ENCODE measurements at places on chromosomes 7 and 10.

GRCh38 chr10:56028298-56029132, 332.5 kb downstream of the ZWINT start:
- DNase-seq = no peak

DNA sequence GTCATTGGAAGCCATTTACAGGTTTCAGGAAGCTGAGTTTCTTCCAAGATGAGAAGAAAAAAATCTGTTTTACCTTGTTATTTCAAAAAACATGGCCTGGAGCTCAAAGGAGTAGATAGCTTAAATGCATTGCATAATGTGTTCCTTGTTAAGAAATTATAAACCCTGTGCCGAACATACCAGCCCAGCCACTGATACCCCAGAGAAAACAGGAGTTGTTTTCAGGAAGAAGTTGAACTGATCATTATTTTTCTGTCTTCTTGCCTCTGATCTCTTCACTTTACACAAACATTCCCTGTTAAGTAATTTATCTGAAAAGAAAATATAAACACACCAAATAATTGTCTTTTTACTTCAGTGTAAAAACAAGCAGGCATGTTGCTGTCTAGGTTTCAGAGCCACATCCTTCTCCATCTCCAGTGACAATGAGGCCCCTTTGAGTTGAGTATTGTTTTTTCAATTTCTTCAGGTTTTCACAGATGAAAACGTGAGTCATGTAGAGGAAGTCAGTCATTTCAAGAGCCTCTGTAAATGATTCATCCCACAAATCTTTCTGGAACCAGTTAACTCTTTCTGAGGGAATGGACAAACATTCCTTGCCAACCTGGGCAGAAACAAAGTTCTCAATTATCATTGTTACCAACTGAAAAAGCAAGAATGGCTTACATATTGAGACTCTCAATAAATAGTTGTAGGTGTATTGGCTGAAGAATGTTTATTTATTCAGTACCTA, 244.2 kb downstream of the IPMK start:
- peak; percentile 90 for DNase-seq

DNA sequence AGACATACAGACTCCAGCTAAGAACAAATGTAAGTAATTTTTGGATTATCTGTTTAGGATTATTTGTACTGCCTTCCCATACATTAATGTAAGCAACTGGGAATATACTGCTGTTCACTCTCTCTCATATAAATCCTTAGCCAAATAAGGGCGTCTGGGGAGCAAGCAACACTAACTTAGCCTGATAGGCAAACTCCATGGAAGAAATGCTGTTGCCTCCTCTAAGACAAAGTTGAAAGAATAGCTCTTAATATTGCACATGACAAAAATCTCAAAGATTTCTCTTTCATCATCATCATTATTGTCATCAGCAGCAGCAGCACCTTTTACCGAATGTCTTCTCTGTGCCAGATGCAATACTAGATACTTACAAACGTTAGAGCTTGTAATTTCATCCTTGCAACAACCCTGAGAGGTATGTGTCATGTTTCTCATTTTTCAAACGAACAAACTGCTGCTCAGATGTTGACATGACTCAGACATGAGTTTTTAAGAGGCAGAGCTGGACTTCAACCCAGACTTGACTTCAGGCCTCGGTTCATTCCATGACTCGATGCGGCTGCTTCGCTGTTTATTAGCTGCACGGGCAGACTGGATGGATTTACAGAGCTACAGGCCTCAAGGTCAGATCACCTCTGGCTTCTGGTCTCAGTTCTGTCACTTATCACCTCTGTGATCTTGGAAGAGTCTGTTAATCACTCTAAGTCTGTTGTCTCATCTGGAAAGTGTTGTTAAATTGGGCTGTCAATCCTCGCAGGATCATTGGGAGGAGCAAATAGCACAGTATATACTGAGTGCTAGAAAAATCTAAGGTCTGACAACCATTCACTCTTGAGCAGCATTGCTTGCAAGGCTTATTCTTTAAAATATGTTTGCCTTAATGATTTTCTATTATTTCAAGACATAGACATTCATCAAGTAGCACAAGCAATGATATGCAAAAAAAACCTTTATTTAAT, 126.3 kb upstream of the CELF2 start:
- peak; percentile 56 for DNase-seq

DNA sequence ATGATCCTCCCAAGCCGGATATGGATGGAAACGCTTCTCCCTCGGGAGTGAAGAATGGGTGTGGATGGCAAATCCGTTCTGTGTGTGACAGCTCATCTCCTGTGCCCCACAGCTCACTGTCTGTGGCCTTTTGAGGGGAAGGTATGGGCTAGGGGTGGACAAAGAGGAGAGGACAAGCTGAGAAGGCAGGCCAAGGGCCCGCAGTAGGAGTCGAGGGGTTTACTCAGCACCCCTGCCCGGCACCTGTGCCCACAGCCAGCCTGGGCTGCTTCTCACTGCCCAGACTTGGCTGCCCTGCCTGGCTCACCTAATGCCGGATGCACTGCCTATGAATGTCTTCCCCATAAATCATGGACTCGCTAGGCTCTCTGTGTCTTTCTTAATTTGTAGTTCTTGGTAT, 503.8 kb downstream of the TCERG1L start:
- no peak for DNase-seq

DNA sequence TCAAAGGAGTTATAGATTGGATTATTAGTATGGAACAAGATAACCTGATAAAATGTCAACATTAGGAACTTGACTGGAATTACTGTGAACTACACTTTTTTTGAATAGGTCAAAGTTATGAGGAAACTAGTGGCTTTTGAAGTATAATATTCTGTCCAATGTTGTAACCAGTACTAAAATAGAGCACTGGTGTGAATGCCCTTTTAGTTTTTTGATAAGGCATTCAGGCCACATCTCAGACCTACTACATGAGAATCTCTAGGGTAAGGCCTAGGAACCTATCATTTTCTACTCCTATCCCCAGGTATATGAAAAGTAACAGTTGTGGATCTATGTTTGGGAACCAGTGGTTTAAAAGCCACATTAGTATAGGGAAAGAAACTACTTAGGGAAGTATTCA, 16.4 kb downstream of the KMT2E start:
- DNase-seq = no peak

- peak; percentile 25 for DNase-seq
Measured at GRCh38 chr7:15753887-15754579, 67.5 kb upstream of the MEOX2 start.

- DNase-seq = no peak
Measured at GRCh38 chr10:128421371-128422160, 295.3 kb upstream of the MKI67 start.

GRCh38 chr10:2927958-2928840, 139.1 kb upstream of the PFKP start:
- peak; percentile 52 for DNase-seq

DNA sequence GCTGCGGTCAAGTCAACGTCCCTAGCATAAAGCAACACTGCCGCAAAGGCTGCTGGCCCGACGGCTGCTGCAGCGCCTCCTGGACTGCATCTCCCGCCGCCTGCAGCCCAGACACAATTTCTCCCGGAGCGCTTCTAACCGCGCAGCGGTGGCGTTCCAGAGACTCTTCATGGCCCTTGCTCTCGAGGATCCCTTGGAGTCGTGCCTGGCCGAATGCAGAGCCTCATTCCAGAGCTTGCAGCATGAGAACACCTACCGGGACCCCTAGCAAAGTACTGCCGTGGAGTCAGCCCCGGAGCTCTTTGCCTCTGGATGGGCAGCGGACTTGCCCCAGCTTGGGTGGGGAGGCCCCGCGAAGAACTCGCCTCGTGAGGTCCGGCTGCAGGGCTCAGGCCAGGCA, 79.7 kb upstream of the ZNF32 start:
- DNase-seq = no peak

DNA sequence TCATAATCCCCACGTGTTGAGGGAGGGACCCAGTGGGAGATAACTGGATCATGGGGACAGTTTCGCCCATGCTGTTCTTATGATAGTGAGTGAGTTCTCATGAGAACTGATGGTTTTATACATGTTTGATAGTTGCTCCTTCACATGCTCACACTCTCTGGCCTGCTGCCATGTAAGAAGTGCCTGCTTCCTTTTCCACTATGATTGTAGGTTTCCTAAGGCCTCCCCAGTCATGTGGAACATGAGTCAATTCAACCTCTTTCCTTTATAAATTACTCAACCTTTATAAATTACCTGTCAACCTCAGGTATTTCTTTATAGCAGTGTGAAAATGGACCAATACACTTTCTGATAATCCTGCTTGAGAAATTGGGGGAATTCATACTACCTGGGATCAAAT, 80.2 kb downstream of the ZNF37A start:
- DNase-seq = no peak

DNA sequence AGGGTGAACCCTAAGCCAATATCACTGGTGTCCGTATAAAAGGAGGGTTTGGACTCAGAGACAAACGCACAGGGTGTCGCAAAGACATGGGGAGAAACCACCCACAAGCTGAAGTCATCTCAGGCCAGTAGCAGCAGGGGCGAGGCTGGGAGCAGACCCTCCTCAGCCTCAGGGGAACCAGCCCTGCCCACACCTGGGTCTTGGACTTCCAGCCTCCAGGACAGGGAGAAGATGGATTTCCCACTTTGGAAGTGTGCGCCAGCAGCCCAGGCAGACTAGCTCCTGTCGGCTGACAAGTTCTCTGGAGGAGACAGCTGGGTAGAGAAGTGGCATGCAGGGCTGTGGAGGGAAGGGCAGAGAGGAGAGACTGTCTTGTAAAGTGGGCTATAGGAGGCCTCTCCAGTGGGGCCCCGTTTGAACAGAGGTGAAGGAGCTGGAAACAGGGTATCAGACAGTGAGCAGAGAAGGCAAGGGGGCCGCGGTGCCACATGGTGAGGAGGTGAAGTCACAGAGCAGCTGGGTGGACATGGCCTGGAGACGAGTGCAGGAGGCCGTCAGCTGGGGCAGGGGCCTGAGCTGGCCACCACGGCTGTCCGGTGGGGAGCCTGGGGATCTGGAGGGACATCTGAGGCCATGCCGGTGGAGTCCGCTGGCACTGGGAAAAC, 475.6 kb downstream of the PTPRN2 start:
- DNase-seq = no peak

DNA sequence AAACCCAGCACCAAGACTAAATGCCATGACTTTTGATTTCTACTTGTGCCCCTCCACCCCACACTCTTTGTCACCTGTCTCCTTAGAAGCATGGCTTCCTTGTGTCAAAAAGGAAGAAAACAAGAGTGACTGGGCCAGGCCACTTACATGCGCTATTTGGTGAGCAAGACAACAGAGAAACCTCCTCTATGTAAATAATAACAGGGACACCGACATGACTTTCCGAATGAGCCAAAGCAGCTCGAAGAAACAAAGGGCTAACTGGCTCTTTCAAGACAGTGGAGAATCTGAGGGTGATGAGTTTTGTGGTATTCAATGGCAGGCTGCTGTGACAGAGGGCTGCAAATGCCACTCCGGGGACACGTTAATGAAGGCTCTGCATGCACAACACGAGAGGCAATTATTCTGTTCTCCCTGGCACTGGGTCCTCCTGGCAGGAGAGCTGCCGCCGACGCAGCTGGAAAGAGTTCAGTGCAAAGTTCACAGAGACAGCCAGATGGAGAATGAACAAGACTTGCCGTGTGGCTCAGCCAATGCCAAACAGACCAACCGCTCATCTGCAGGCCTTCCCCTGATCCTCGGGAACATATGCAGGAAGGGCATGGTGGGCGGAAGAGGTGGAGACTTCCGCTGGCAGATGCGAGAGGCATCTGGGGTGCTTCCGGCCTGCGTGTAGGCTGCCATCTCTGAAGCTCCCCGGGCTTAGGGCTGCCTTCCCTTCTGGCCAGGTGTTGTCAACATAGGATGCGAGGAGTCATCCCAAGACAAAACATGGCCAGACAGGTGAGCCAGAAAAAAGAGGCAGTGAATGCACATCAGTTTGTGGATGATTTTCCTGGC, 59.1 kb upstream of the SMNDC1 start:
- DNase-seq = no peak

Measured in EL (cell line).